ENCODE measurements at places on chromosomes 7 and 10.

GRCh38 chr10:125343118-125343925 is 183.0 kb upstream of the CTBP2 start:
- DNase-seq: peak; percentile 42

DNA sequence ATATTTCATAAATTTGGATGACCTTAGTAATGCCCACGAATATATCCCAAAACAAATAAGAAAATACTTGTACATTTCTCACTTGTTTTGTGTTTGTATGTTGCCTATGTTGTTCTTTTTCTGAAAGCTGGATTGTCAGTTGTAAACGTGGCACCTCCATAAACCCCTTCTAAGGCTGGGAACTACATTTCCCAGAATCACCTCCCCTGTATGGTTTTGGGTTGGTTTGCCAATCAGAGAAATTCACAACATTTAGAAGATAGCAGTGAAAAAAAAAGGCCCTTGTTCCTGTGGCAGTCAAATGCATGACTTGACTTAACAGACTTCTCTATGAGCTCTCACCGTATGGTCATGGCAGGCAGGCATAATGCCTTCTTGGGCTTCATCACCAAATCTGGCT is 676.3 kb upstream of the STEAP1 start:
- no peak for DNase-seq

DNA sequence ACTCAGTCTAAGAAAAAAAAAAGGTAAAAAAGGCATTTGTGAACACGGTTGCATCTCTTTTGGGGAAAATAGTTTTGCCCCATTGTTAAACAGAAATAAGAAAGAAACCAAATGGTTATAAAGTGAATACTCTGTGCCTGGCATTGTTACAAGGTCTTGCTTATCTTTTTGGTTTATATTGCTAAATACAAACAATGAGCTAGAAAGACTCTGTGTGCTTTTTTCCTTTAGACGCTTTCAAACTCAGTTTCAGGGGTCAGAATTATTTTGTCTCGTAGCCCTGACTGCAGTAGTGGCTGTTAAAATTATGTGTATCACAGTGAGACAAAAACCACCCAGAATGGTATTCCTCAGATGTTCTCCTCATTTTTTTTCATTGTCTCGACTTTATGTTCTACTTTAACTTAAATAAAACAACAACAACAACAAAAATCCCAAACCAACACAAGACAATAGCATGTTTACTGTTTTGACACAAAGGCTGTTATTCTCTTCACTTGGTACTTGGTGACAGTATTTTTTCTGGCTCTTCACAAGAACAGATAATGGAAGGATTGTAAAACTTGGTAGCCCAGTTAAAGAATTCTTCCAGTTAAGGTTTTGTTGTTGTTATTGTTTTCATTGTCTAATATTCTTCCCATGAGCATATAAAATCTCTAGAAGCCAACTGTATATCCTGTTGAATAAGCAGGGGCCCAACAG is 190.1 kb downstream of the PLXDC2 start:
- peak; percentile 2 for DNase-seq

GRCh38 chr7:142626420-142627035 is 122.7 kb upstream of the PRSS1 start:
- DNase-seq: peak; percentile 36

GRCh38 chr10:132078746-132079345 is 13.1 kb downstream of the JAKMIP3 start:
- DNase-seq: no peak

GRCh38 chr10:121357401-121357800 is 240.8 kb downstream of the FGFR2 start:
- DNase-seq: no peak

DNA sequence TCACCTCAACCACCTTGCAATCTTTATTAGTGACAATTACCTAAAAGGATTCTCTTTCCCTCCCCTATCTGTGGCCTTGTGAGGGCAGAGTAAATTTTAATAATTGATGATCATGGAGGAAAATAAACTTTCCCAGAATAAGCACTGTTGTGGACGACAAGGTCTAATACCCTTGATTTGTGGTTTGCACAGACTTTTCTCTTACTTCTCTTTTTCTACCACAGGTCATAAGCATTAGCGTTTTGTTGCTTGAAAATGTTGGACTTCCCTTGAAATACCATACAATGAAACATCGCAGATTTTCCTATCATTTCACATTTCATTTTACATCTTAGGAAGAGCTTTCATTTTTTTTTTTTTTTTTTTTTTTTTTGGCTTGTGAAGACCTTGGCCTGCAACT is 188.1 kb upstream of the TMEM72 start:
- no peak for DNase-seq

- no peak for DNase-seq
These were observed 19.1 kb downstream of the ZNRF2 start for GRCh38 chr7:30303312-30304039.

- DNase-seq: peak; percentile 90
These were observed 83.9 kb downstream of the CXCL12 start for GRCh38 chr10:44300666-44301649.
